ENCODE measurements at places on chromosomes 5 and 9.

GRCh38 chr9:71145179-71145578 lies 23.8 kb upstream of the TRPM3 start:
- no peak for DNase-seq

GRCh38 chr5:83563631-83564030 lies 92.1 kb downstream of the VCAN start:
- DNase-seq = no peak

- DNase-seq = no peak
Measured at GRCh38 chr5:96476654-96477053, 43.6 kb upstream of the PCSK1 start.

- DNase-seq = no peak
Measured at GRCh38 chr9:69594180-69594579, 78.0 kb downstream of the APBA1 start.

- DNase-seq = no peak
Measured at GRCh38 chr5:65774346-65774745, 52.3 kb downstream of the NLN start.

GRCh38 chr5:67404256-67405100 lies 207.9 kb upstream of the CD180 start:
- no peak for DNase-seq

DNA sequence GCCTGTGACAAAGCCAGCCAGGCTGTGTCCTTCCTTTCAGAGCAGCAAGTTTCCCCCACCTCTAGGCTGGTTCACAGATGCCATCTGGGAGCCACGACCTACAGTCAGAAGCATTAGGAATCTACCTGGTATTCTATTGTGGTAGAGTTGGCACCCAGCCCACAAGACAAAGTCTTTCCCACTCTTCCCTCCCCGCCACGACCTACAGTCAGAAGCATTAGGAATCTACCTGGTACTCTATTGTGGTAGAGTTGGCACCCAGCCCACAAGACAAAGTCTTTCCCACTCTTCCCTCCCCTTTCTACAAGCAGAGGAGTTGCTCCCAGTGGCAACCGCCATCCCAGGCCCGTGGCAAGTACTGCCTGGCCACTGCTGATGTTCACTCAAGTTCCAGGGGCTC lies 157.8 kb upstream of the TNC start:
- no peak for DNase-seq

DNA sequence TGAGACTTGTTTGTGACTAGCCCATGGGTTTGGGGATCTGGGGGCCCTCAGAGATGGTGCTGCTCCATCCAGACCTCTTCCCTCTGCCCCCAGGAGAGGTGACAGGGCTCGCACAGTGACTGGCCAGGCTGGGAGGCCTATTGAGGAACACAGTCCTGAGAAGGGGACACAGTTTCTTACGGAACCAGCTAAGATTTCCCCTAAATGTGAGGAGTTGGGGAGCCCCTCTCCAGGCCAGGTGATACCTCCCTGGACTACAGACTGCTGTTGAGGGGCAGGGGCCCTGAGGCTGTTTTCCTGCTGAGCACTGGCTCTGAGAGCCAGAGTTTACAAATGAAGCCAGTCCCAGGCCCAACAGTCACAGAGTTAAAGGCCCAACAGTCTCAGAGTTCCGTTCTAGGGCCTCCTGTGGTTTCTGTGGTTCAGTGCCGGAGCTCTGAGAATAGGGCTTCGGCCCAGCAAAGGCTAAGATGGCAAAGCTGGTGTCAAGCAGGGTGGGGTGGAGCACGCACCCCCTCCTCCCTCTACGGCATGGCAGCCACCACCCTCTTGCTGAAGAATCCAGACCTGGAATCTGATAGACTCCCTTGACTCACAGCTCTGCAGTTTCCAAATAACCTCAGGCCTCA lies 1.1 kb upstream of the SEMA4D start:
- no peak for DNase-seq

GRCh38 chr9:15927161-15927560 lies 374.3 kb downstream of the CCDC171 start:
- no peak for DNase-seq

DNA sequence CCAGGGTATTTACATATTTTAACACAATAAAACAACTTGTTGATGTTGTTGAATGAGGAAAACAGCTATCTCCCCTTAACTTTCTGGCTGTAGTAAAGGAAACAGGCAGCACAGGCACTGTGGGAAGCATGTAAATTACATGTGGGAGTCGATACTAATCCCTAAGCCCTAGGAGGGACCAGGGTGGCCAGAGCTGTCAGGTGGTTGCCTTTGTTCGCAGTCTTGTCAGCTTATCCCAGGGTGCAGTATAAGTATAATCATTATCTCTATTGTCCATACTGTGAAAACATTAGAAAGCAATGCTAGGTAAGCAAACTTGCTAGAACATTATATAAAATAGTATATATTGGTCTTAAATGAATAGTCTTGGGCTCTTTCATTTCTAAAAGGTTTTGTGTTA lies 125.6 kb upstream of the RPS23 start:
- DNase-seq = no peak

GRCh38 chr9:126088336-126088735 lies 238.3 kb upstream of the MVB12B start:
- no peak for DNase-seq

- no peak for DNase-seq
Measured at GRCh38 chr9:134373953-134374300, 47.7 kb downstream of the RXRA start.

GRCh38 chr5:78927657-78928282 lies 57.3 kb downstream of the ARSB start:
- DNase-seq = no peak

DNA sequence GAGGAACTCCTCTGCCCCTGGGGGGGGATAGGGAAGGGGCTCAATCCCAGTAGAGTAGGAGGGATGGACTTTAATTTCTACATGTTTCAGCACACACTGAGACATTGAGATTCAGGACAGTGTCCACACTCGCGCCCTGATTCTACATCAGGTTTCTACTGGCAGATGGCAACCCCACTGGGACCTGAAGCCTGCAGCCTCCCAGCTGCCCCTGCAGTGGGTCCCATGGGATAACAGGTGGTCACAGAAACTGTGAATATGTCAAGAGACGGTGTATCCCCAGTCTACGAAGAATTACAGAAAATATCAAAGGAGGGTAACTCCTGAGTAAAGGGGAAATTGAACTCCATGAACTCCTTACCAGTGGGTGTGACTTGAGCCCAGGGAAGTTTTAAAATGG lies 2.4 kb upstream of the TERT start:
- DNase-seq = no peak

GRCh38 chr5:81425569-81425968 lies 31.6 kb upstream of the ACOT12 start:
- peak; percentile 46 for DNase-seq

GRCh38 chr5:158194561-158194976 lies 335.6 kb upstream of the CLINT1 start:
- DNase-seq = no peak

- peak; percentile 41 for DNase-seq
Measured at GRCh38 chr5:36683821-36684434, 77.5 kb downstream of the SLC1A3 start.

- DNase-seq = no peak
Measured at GRCh38 chr5:43437062-43437660, 25.0 kb upstream of the CCL28 start.

DNA sequence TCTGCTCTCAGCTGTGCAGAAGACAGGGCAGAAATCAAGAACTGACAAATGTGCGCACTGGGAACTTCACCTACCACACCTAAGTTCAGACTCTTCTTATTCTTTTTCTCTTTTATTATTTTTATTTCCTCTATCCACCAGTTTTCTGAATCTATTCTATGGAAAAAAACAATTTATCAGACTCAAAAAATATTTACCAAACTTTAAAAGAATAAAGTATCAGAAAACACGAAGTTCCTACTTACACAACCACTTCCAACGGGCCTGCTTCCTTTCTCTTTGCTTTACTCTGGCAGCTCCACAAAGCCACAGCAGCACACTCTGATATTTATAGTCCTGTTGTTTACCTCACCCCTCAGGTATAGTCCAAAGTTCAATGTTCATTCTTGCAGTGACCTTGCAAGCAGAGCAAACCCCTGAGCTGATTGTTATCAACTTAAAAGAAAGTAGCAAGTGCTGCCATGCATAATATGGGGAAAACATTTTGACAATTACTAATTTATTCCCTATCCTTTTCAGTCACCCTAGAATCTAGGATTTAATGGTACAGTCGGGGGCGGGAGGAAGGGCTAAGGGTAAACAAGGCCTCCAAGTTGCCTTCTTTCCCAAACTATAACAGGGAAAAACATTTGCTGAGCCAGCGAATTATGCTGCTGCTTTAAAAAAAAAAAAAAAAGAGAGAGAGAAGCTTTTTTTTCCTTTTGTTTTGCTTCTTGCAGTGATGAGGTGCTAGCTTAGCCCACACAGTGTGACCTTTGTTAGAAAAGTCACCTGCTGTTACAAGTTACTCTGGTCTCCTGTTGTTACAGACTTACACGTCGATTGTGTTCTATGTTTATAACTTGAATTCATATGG lies at the start of gene SELENOP:
Gene SELENOP (minus strand): TSS at position 302 of the 856 bp plus-strand sequence. CDS start 3,539 bp downstream, outside the sequence.
- peak; percentile 43 for DNase-seq

DNA sequence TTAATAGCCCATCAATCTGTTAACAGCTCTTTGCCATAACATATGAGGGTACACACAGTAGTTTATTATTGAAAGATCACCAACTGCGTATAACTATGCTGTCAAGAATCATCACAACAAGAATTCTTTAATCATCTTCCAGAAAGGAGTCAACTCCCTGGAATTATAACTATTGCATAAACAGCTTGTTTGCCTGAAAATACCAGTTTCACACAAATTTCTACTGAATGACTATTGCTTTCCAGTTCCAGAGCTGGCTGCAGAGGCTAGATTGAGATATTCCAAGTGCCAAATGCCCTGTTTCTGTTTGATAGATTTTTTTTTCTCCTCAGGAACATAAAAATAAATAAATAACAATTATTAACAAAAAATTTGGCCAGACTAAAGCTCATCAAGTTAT lies 444.7 kb downstream of the TLE1 start:
- no peak for DNase-seq

GRCh38 chr9:115604831-115605483 lies 487.0 kb upstream of the TNC start:
- no peak for DNase-seq

GRCh38 chr9:27880635-27881034 lies 307.4 kb upstream of the C9orf72 start:
- DNase-seq = no peak

DNA sequence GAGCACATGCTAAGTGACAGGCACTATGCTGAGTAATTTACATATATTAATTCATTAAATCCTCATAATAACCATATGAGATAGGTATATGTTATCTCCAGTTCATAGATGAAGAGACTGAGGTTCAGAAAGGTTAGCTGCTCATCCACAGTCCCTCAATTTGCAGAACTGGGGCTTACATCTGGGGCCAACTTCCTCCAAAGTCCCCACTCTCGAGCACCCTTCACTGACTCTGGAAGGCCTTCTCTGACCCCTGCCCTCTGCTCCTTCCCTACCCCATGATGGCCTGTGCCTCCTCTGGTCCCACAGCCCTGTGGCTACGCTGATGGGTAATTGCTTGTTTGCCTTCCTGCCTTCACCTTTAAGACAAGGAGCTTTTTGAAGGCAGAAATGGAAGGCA lies 71.6 kb downstream of the C5orf15 start:
- no peak for DNase-seq

DNA sequence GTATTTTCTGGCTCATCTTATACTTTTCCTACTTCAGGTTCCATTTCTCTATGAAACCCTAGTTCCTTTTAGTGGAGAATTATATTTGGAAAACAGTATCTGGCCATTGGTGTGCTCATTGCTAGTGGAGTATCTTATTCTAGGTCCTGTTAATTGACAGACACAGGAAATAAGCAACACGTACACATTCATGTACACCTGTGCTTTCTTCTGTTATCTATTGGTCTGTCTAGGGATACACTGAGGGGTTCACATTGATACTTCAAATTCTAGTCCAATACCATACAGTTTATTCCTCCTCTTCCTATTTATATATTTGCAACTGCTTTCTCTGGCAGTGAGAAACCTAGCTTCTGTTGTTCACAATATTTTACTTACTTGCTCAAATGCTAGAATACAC lies 110.2 kb downstream of the FER start:
- DNase-seq = no peak

DNA sequence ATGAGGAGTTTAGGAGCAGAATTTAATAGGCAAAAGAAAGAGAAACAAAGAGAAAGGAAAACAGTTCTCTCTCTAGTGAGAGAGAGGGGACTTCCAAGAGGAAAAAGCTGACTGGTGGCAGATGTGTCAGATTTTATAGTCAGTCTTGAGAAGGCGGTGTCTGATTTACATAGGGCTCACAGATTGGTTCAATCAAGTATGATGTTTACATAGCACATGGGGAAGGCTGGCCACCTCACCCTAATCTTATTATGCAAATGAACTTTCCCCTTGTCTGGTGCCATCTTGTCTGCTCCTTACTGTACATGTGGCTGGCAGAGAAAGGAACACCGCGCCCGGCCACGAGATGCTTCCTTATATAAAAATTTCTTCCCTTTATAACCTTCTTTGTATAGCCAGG lies 24.7 kb downstream of the UNC13B start:
- no peak for DNase-seq

DNA sequence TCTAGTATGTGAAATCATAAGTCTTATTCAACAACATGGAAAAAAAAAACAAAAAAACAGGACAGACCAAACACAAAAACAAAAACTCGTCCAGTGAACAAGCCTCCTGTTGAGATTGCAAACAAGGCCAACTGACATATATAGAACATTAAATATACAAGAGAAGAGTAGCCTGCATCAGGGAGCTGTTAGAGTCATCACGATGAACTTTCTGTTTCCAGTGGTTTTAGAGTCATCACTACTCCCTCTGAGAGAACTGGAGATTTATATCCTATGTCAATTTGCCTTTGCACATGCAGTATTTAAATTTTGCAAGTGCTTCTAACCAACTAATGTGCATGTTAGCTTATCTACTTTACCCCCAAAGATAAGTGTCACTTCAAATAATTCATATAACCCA lies 9.9 kb downstream of the SNCAIP start:
- no peak for DNase-seq

DNA sequence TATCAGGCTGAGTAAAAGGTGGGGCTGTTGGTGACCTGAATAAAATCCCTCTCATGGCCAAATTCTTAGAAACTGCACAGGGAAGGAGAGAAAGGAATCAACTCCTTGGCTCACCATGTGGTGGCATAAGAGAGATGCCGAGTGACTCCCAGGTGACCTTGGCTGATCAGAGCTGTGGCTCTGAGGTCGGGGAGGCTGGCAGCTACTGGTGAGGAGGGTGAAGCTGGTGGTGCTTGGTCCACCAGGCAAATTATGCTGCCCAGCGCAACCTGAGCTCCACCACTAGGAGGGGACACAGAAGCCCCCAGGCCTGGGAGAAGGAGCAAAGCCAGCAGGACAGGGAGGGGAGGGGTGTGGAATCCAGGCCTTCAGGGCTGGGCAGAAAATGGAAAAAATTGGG lies 111.2 kb upstream of the IL12B start:
- no peak for DNase-seq

- no peak for DNase-seq
Measured at GRCh38 chr5:2752821-2753439, 1.5 kb upstream of the IRX2 start.

DNA sequence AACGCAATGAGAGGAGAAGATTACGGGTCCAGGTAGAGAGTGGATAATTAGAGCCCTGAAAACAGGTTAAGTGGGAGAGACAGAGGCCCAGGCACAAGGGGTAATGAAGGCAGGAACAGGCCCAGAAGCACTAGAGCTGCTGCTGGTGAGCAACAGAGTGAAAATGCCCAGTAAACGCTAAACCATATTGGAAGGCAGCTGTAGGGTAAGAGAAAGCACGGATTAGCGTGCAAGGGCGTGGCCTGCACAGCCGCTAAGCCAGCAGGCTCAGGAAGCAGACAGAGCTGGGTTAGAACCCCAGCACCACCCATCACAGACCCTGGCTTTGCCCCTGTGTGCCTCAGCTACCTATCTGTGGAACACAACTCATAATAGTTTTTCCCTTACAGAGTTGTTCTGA lies 93.2 kb downstream of the PAX5 start:
- DNase-seq = no peak

GRCh38 chr9:16257604-16258003 lies 612.9 kb downstream of the BNC2 start:
- no peak for DNase-seq

Measured in inflammatory macrophage (primary cell).